ENCODE measurements at places on chromosomes 2 and 18. TPM values are rescaled to one million over a fixed set of nuclear protein-coding genes. Genes with fewer than 3 reads are reported as not detected.

GRCh38 chr18:70454704-70455322 is 166.0 kb downstream of the SOCS6 start:
- DNase-seq, result peak; percentile 74

- DNase-seq, result peak; percentile 91
Observed at GRCh38 chr2:15649561-15650255, 58.0 kb downstream of the DDX1 start.

GRCh38 chr2:138373993-138374408 is 127.6 kb upstream of the SPOPL start:
- DNase-seq, result peak; percentile 54

TXNL4A gene
- 34.7 TPM for total RNA-seq

GRCh38 chr2:65392609-65393008 is 39.8 kb downstream of the SPRED2 start:
- no peak for DNase-seq

- no peak for DNase-seq
Observed at GRCh38 chr2:205932861-205933260, 153.1 kb downstream of the INO80D start.

ANKRD30B gene
- total RNA-seq, result under 0.01 TPM

DNA sequence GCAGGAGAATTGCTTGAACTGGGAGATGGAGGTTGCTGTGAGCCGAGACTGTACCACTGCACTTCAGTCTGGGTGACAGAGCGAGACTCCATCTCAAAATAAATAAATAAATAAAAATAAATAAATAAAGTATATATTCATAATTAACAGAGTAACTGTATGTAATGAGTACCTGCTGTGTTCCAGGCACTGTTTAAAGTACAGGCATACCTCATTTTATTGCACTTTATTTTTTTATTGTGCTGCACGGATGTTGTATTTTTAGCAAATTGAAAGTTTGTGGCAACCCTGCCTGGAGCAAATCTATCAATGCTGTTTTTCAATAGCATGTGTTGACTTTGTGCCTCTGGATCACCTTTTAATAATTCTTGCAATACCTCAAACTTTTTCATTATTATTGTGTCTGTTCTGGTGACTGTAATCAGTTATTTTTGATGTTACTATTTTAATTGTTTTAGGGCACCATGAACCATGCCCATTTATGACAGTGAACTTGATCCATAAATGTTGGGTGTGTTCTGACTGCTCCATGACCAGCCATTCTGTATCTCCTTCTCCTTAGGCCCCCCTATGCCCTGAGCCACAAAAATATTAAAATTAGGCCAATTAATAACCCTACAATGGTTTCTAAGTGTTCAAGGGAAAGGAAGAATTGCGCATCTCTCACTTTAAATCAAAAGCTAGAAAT is 27.5 kb upstream of the CD8A start:
- DNase-seq, result no peak

DNA sequence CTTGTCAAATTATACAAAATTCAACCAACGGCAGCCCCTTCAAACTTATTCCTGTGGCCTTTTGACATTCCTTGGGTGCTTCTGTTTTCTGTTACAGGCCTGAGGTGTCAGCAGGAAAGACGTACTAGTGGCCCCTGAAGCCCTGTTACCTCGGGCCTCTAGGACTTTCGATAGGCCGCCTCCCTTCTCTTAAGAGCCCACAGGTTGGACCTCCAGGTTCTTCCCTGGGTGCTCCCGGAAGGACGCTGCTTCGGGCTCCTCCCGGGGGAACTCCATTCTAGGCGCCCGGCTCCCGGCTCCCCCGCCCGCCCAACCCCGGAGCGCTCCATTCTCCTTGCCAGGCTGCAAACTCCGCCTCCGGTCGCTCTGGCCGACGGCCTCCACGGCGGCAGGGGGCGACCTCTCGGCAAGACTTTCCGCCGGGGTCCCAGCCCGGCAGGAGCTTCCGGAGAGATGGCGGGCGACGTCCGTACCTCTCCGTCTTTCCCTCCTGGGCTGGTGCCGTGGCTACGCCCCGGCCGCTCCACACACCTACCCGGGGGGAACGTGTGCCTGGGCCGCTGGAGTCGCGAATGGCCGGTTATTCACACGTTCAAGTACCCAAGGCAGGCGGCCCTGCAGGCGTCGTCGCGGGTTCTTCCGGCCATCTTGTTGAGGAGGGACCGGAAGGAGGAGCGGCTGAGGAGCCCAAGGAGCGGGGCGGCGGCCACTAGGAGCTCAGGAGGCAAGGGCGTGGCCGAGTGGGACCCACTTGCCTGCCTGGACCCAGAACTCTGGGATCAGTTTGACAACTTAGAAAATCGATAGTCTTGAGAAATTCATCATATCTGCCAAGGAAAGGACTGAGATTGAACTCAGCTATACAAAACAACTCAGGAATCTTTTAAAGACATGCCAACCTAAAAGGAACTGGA is 27.5 kb downstream of the BOLA3 start:
- DNase-seq, result peak; percentile 80

DNA sequence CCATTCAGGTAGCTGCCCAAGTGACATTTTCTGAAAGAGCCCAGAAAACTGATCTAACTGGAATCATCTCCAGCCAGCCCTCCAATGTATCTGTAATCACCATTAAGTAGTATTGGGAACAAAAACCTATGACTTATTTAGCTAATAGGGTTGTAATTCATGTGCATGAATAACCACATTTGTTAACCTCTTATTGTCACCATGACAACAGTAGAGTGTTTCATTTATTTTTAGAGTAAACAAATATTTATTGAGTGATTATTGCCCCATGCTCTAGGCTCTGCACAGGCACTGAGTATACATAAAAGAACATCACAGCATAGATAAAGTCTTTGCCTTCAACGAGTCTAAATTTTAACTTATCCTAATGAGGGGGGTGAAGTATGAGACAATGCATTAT is 265.4 kb upstream of the UBE2E3 start:
- DNase-seq, result no peak

DNA sequence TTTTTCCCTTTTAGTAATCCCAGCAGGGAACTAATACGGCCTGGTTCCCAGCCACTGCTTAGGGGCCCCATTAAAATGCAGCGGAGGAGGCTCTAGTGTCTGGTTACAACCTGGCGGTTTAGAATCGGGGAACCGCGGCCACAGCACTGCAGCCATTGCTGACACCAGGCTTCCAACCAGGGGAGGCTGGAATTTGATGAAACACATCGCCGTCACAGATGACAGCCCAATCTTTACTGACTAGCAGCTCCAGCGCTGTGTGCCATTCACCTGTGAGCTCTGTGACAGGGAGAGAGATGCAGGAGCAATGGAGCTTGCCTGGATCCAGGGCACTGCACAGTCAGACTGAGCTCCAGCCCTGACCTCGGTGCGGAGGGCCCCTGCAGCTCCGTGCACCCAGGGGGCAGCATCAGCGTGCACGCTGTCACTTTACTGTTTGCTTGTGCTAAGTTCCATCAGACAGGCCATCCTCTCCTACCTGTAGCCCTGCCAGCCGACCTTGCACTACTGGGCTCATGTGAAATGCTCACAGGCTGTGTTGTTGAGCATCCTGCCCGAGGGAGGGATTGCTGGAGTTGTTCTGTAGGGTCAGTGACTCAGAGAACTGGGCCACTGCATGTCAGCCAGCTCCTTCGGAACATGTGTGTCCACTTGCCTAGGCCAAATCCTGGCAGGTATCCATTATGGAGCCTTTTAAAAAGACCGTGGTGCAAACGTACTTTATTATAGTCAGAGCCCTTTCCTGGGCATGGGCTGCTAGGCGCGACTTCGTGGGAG is 203.5 kb downstream of the SEPTIN10 start:
- DNase-seq, result no peak

UGT1A3 gene
- not detected for total RNA-seq

DNA sequence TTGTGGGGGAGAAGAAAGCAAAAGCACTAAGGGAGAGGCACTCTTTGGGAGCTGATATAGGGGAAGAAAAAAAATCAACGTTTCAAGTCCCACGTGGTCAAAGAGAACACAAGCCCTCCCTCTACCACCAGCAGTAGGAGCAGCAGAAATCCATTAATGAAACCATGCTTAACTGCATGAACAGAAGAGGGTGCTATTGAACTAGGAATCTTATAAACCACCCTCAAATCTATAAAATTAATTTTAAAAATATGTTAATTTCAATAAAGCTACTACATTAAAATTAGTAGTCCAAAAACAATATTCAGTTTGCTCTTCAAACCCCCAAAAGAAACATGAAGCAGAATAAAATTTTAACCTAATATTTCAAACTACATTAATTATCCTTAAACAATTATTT is 147.8 kb downstream of the TMEM18 start:
- peak; percentile 7 for DNase-seq

DNA sequence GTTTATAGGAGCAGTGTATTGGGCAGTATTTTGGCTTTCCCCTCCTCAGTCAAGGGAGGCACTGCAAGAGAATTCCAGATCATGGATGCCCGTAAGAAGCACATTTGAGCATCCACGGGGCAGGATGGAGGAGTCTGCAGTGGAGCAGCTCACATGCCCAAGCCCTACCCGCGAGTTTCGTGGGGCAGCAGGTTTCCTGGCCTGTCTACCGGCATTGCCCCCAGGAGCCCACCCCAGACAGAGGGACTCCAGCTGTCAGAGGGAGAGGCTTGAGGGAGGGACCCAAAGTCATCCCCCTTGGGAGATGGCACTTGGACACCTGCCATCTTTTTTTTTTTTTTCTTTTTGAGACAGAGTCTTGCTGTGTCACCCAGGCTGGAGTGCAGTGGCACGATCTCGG is 31.3 kb downstream of the TMEM177 start:
- DNase-seq, result no peak

MZT2A gene
- total RNA-seq, result 156 TPM

GAD1 gene
- total RNA-seq, result 0.40 TPM

ZAP70 gene
- total RNA-seq, result under 0.01 TPM

DNA sequence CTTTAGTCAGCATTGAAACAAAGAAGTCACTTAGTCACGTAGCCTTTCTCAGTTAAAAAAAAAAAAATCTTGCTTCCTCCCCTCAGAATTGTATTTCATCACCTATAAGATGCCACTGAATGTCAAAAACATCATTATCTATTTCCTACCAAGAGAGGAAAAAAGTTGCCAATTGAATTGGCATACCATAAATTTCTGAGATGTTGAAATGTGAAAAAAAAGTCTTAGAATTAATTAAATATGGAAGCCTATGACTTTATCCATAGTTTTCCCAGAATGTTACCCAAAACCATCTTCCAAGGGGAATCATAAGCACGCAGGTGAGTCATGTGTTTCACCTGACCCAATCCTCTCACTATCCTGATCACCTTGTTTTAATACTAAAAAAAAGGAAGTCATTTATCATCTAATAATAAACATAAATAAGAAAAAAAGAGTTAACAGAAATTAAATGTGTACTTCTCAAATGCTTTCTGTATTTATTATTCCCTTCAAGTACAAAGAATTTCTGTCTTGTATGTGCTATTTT is 205.7 kb downstream of the TCF4 start:
- DNase-seq, result no peak
